ENCODE measurements at places on chromosomes 5 and 9. TPM values are rescaled to one million over a fixed set of nuclear protein-coding genes. Genes with fewer than 3 reads are reported as not detected.

Gene ST8SIA4
- total RNA-seq: 34.1 TPM

Gene KCNT1
- total RNA-seq: not detected

Gene LRRC14B
- 0.16 TPM for total RNA-seq

Gene NPM1
- total RNA-seq: 3,498 TPM

Gene NDOR1
- 30.7 TPM for total RNA-seq

Gene TRPM3
- total RNA-seq: not detected

DNA sequence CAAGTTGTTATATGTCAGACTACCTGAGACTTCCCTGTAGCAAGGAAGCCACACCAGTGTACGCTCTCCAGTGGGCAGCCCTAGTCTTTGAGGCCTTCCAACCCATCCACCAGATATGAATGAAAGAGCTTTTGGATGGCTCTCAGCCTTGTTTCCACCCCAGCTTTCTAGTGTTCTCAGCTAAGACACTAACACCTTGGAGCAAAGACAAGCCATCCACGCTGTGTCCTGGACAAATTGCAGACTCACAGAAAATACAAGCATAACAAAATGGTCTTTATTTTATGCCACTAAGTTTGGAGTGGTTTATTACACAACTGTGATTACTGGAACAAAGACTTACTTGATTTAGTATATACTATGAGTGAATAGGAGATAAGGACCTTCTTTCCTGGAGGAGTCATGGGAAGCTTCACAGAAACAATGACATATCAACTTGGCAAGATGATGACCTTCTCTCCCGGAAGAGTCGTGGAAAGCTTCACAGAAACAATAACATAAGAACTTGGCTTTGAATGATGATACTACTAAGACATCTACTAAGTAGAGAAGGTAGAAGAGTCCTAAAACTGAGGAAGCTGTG lies 134.0 kb upstream of the VCAN start:
- no peak for DNase-seq
- no peak overlapping the region for H3K27ac ChIP-seq
- no peak overlapping the region for H3K4me3 ChIP-seq
- no peaks in the 10 kb centered on the region for H3K27me3 ChIP-seq

- no peak for DNase-seq
- no peaks in the 10 kb centered on the region for H3K36me3 ChIP-seq
- H3K4me3 ChIP-seq: no peak overlapping the region
- no peak overlapping the region for H3K27ac ChIP-seq
Observed at GRCh38 chr9:93260263-93261066, 76.5 kb downstream of the WNK2 start.

DNA sequence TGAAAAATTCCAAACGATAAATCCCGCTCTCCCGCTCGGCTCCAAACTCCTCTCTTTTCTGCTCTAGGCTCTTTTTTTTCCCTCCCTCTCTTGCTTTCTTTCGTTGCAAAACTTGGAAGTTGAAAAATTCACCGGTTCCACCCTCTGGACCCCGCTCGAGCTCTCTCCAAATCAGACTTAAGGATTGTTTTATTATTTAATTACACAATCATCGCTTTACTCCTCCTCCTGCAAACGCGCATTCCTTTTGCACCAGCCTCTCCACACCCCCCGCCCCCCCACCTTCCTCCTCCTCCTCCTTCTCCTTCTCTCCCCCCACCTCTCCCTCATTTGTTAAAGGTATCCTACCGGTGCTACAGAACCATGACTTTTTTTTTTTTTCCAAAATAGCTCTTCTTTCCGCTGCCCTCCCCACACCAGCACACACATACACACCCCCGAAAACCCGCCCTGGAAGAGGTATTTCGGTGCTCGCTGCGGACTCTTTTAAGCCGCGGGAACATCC lies 535 bp upstream of the NFIB start:
- H3K36me3 ChIP-seq: peaks cover 5% of the 10 kb centered on the region
- H3K27me3 ChIP-seq: peaks cover 55% of the 10 kb centered on the region
- no peak overlapping the region for H3K27ac ChIP-seq
- DNase-seq: no peak
- H3K4me3 ChIP-seq: peak overlapping the region; percentile 52

DNA sequence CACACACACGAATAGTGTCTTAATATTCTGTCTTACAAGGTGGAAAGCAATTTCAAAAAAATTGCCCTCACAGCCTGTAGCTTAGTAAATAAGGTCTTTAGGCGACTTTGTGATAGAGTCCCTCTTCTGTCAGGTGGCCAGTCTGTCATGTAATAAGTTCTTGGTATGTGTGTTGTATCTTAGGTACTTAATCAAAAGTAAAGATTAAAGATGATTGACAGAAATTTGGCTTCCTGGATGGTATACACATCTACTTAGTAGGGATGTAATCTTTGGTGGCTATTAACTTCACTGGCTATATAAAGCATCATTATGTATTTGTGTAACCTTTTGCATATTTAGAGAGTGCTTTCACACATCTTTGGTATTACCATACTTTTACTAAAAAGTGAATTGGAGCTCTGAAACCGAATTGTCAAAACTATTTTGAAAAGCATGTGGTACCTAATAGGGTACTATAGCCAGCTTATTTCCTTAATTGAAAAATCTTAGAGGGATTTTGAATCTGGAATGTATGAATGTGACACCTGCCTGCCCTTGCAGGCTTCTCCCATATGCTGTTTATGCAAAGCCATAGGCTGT lies 3.4 kb downstream of the G3BP1 start:
- peak overlapping the region; percentile 41 for H3K27ac ChIP-seq
- peaks cover 64% of the 10 kb centered on the region for H3K4me1 ChIP-seq
- no peaks in the 10 kb centered on the region for H3K27me3 ChIP-seq
- DNase-seq: no peak
- peaks cover 68% of the 10 kb centered on the region for H3K36me3 ChIP-seq

GRCh38 chr5:96742538-96742937 lies 65.2 kb downstream of the ERAP1 start:
- peaks cover 39% of the 10 kb centered on the region for H3K36me3 ChIP-seq
- peaks cover 37% of the 10 kb centered on the region for H3K4me1 ChIP-seq
- H3K4me3 ChIP-seq: no peak overlapping the region
- no peak overlapping the region for H3K27ac ChIP-seq
- no peaks in the 10 kb centered on the region for H3K27me3 ChIP-seq

GRCh38 chr5:62795926-62796325 lies 217.3 kb downstream of the LRRC70 start:
- H3K27me3 ChIP-seq: no peaks in the 10 kb centered on the region
- H3K36me3 ChIP-seq: no peaks in the 10 kb centered on the region
- DNase-seq: no peak
- H3K4me3 ChIP-seq: no peak overlapping the region

DNA sequence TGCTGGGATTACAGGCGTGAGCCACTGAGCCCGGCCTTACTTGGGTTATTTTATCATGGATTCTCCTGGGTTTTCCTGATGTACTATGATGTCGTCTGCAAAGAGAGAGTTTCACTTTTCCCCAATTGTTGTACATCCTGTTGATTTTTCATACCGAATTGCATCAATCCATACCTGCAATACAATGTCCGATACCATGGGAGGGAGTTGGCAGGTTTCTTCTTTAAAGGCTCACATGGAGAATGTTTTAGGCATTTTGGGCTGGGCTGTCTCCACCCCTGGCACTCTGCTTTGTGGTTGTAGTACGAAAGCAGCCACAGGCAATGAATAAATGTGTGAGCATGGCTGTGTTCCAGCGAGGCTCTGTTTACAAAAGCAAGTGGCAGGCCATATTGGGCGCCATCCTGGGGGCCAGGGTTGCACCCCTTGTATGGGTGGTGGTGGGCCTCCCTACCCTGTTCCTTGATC lies 35.1 kb upstream of the EXOC3 start:
- no peak for DNase-seq
- H3K4me3 ChIP-seq: no peak overlapping the region
- H3K4me1 ChIP-seq: peaks cover 25% of the 10 kb centered on the region

- no peak overlapping the region for H3K27ac ChIP-seq
- H3K4me1 ChIP-seq: no peaks in the 10 kb centered on the region
- H3K4me3 ChIP-seq: no peak overlapping the region
- peaks cover 5% of the 10 kb centered on the region for H3K27me3 ChIP-seq
Observed at GRCh38 chr5:108523360-108523759, 141.5 kb upstream of the FBXL17 start.

DNA sequence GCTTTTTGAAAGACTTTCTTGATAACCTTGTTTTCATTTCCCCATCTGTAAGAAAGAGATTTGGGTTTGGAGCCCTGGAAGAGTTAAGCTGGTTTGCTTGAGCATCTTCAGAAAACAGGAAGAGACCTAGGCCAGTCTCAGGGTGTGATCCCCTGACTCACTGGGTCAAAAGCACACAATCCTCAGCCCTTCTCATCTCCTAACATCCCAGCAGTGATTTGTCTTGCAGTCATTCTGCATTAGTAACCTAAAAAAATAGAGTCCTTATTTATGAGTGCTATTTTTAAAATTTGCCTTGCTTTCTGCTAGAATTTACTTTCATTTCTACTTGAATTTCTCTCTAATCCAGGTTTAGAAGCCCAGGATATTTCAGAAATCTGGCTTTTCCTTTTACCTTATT lies 16.4 kb upstream of the ARSB start:
- H3K4me3 ChIP-seq: no peak overlapping the region
- peaks cover 16% of the 10 kb centered on the region for H3K27me3 ChIP-seq
- no peak for DNase-seq
- H3K36me3 ChIP-seq: no peaks in the 10 kb centered on the region

DNA sequence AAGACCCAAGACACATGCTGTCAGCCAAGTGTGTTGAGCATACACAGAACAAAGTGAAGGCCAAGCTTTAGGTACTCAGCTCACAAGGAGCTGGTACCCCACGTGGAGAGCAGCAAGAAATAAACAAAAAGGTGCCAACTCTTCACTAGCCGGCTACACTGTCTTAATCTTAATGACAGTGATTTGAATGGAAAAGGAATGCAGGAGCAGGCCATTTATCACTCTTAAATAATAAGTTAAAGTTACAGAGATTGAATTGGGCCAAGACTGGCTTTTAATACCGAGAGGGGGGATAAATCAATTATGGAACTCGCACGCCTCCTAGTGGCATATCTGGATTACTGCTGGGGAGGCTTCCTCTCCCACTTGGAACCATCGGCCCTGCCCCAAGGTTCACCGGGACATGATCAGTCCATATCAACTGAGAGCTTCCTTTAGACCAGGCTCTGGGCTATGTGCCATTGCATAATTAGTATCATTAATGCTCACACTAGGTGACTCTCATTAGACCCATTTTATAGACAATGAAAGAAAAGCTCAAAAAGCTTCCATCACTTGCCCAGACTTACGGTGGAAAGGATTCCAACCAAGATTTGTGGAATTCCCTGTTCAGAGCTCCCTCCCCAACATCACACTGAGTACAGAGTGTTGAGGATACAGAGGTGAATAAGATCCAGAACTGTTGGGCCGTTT lies 94.0 kb downstream of the ACTL7B start:
- peaks cover 1% of the 10 kb centered on the region for H3K27me3 ChIP-seq
- no peaks in the 10 kb centered on the region for H3K36me3 ChIP-seq
- no peaks in the 10 kb centered on the region for H3K4me1 ChIP-seq
- H3K27ac ChIP-seq: no peak overlapping the region
- H3K4me3 ChIP-seq: no peak overlapping the region
- DNase-seq: peak; percentile 51

DNA sequence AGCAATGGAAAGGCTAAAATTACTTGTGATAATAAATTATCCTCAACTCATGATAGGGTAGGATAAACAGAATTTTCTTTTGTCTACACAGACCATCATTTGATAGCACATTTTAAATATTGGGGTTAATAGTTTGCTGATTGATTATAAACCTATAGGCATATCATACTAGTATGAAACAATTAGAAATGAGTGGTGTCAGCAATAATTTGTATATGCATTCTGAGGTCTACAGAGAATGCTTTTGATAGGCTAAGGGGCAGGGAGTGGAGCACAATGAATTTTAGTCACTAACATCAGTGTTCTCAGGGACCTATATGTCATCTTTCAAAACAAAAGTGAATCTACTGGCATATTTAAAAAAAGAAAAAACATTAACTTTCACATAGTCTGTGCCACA lies 27.8 kb upstream of the NADK2 start:
- no peak for DNase-seq
- H3K4me3 ChIP-seq: no peak overlapping the region
- H3K4me1 ChIP-seq: no peaks in the 10 kb centered on the region
- H3K36me3 ChIP-seq: no peaks in the 10 kb centered on the region

DNA sequence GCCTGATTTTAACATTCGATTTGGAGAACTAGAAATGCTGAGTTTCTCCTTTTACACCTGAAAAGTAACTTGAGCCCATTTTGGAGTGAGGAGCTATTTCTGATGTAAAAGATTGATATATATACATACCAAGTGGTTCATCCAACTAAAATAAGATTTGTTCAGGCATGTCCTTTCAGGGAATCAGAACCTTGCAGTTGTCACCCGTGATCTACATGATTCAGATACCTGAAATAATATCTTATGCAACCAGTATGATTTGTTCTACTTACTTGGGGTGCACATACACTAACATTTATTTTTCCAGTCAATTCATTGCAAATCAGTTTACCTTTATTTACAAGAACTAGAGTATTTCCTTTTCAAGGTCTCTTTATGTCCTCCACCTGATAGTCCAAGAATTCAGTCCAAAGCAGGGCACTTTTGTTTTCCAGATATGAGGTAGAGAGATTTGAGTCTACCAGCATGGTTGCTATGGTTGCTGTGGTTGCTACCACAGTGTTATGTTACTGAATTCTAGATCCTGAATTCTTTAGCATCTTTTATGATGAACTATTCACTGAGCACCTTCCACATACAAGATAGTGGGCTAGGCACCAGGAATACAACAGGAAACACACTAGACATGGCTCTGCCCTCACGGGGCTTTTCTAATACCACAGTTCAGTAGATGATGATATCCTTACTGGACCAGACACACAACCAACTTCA lies 49.3 kb downstream of the CCL28 start:
- H3K4me1 ChIP-seq: no peaks in the 10 kb centered on the region
- DNase-seq: no peak
- no peak overlapping the region for H3K4me3 ChIP-seq
- peaks cover 2% of the 10 kb centered on the region for H3K27me3 ChIP-seq
- H3K36me3 ChIP-seq: peaks cover 7% of the 10 kb centered on the region

- H3K27me3 ChIP-seq: no peaks in the 10 kb centered on the region
- no peaks in the 10 kb centered on the region for H3K36me3 ChIP-seq
- no peak overlapping the region for H3K4me3 ChIP-seq
- no peaks in the 10 kb centered on the region for H3K4me1 ChIP-seq
- H3K27ac ChIP-seq: no peak overlapping the region
Observed at GRCh38 chr5:125552486-125552885, 806.0 kb upstream of the ZNF608 start.

GRCh38 chr9:136695435-136695895 lies 8.2 kb upstream of the AGPAT2 start:
- no peak for DNase-seq
- no peak overlapping the region for H3K27ac ChIP-seq
- no peak overlapping the region for H3K4me3 ChIP-seq
- peaks cover 11% of the 10 kb centered on the region for H3K27me3 ChIP-seq
- no peaks in the 10 kb centered on the region for H3K36me3 ChIP-seq
- peaks cover 9% of the 10 kb centered on the region for H3K4me1 ChIP-seq
